ENCODE measurements at places on chromosomes 5 and 9.

- peak; percentile 5 for DNase-seq
Observed at GRCh38 chr9:123929177-123929869, 603 bp downstream of the DENND1A start.

DNA sequence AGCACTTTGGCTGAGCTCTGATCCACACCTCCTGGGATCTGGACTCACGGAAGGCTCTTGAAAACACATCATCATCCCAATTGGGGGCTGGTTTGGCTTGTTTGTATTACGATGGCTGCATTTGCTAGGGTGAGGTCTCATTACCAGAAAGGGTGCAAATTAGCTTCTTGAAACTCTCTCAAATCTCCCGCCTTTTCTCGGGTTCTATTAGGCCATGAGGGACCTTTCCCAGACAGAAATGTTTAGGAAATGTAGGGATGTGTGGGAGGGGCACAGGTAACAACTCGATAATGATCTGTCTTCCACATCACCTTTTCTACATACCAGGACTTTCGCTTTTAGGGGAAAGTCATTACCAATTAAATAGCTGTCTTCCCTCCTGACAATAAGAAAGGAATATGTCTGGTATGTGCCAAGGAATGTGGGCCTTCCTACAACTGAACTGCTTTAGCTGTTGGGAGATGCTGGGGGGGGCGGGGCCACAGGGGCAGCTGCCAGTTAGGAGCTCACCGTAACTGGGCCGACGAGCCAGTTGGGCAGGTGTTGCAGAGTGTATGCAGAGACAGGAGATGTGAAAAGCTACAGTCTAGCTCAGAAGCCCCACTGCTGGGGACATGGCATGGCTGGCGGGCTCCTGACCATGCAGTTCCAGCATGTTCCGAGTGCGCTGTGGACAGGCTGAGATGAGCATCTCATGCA lies 71.2 kb downstream of the AK8 start:
- DNase-seq = no peak

DNA sequence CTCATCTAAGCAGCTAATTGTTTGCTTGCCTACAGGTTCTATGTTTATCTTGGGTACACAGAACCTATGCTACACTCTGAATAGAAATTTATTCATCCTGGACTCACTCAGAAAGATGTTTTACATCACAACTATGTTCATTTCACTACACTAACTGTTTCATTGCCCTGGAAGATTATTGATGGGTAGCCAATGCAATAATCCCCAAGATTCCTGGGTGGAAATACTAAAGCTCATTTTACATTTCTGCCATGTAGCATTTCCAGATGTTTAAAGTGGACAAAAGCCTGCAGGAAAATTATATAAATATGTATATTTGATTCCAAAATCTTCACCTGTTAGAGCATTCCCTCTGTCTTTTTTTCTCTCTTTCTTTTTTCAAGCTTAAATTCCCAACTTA lies 51.9 kb upstream of the IL7R start:
- DNase-seq = no peak

GRCh38 chr9:114275246-114276004 lies 47.5 kb upstream of the ORM1 start:
- DNase-seq = no peak

DNA sequence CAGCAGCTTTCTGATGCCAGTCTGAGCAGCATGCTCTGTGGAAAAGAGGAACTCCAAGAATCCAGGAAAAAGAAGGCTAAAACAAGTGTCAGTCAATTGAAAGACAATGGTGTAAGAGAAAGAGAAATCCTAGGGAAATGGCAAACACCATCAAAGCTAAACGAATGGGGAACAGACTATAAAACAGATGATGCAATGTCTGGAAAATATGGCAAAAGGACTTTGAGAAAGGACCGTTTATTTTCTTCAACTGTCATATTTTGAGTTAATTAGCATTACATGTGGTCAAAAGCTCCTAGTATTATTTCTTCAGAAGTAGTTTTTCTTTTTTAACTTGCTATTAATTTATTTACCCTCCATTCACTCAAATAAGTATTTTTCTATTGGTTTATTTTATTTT lies 465.2 kb downstream of the LRRC70 start:
- no peak for DNase-seq

DNA sequence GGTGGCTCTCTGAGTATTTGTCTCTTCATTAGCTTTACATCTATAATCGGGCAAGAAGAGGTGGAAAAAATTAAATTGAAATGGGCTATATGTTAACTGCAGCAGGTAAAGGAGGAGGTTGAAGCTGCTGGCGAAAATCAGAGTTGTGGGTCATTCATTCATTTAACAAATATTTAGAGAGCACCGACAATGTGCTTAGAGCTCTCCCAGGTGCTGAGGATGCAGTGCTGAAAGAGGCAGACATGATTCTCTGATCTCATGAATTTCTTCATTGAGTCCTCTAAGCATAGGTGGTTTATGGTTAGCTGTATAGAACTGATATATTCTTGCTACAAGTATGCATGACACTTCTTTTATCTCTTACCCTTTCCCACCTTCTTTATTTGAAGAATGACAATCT lies 243.4 kb downstream of the RFX3 start:
- no peak for DNase-seq

GRCh38 chr9:112176524-112176923 lies 1.4 kb upstream of the SUSD1 start:
- peak; percentile 12 for DNase-seq

GRCh38 chr9:113215132-113215531 lies 5.9 kb downstream of the FKBP15 start:
- no peak for DNase-seq

- no peak for DNase-seq
Observed at GRCh38 chr5:139378941-139379361, 4.1 kb downstream of the SLC23A1 start.

- DNase-seq = no peak
Observed at GRCh38 chr5:56534102-56534829, 281.1 kb upstream of the MAP3K1 start.

GRCh38 chr9:137007816-137008270 lies 11.5 kb upstream of the CLIC3 start:
- DNase-seq = no peak

DNA sequence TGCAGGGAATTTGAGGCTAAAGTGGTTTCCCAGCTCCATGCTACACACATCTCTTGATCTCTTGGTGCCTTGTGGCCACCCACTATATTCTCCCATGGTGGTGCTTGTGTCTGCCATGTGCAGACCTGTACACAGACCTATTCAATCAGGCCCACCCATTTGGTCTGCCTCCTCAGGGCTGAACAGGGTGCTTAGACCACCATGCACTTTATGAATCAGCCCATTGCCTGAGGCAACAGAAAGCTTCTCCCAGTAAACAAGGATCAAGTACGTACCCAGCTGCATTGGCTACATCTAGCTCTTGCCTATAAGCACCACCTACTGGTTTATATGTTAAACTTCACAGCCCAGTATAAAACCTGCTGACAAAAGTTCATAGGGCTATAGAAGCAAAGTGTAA lies 664.3 kb upstream of the EDIL3 start:
- no peak for DNase-seq

DNA sequence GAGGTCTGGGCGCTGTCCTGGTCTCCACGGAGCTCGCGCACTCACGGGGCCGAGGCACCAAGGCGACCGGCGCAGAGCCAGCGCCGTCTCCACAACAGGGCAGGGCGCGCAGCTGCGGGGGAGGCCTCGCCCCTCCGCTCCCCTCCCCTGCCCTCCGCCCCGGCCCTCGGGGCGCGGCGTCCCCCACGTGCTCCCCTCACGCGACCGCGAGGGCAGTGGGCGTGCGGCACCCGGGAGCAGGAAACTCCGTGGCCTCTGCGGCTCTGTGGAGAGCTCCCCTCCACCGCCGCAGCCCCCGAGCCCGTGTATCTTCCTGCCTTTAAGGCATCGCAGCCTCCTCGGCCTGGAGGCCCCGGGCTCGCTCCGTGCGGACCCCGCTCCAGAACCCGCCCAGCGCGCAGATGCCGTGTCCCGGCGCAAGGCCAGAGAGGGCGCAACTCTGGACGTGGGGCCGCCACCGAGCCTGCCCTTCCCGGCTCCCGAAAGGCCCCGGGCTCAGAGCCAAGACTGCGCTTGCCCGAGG lies 708 bp upstream of the TUBB4B start:
- peak; percentile 67 for DNase-seq

GRCh38 chr9:116361547-116361946 lies 208.0 kb downstream of the PAPPA start:
- no peak for DNase-seq

GRCh38 chr9:31470051-31470450 lies 914.4 kb upstream of the ACO1 start:
- DNase-seq = no peak

DNA sequence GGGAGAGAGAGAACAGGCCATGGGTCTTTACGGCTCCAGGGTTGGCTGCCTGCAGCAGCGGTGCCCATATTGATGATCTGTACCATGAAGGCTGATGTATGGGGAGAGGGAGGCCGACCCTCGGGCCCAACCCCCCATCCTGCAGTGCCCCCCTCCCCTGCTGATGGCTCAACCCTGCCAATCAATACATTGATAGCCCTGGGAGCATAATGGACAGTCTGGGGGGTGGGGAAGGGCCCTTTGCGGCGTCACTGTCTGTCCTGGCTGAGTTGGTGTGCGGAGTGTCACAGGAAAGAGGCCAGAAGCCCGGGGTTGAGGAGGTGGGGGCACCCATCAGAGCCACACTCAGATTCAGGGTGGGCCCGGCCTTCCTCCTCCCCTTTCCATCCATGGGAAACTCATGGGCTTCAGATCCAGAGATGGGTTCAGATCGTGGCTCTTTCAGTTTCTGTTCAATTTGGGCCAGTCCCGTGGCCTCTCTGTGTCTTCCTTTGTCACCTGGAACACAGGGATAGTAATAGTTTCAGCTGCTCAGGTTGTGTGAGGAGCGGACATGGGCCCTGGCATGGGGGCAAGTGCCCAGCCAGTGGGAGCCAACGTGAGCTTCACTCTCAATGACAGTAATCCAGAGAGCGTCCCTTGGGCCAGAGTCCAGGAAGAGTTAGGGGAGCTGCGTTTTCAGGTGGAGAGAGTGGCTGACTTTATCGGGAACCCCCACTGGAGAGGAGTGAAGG lies 9.5 kb downstream of the FGF18 start:
- DNase-seq = no peak

GRCh38 chr5:75729321-75729720 lies 12.1 kb upstream of the POC5 start:
- no peak for DNase-seq

- no peak for DNase-seq
Observed at GRCh38 chr5:81212211-81212751, 20.8 kb upstream of the CKMT2 start.

- DNase-seq = no peak
Observed at GRCh38 chr5:152529440-152529839, 124.4 kb upstream of the NMUR2 start.

DNA sequence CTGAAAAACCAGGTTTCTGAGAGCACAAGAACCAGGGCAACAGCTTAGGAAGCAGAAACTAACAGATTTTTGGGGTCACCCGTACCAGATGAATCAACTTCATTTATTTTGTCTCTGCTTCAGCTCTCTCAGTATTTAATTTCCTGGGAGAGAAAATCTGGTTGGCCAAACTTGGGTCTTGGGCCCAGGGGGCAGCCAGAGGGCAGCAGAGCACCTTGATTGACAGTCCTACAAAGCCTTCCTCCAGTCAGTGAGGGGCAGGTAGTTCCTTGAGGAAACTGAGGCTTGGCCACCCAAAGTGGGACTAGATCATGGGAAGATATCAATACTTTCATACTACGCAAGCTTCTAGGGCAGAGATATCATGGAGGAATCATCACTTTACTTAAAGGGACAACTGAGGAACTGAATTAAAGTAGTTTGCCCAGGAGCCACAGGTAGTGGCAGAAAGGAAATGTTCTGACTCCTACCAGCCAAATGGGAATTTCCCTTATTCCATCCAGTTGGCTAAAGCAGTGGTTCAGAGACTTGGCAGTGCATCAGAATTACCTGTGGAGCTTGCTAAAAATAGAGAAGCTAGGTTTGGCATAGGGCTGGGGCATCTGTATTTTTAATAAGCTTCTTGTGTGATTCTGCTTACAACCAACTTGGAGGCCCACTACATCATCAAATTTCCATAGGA lies 21.5 kb upstream of the ARHGAP26 start:
- DNase-seq = peak; percentile 55

- DNase-seq = no peak
Observed at GRCh38 chr9:16221366-16221765, 649.1 kb downstream of the BNC2 start.

- no peak for DNase-seq
Observed at GRCh38 chr5:79834754-79835714, 145.4 kb downstream of the CMYA5 start.

DNA sequence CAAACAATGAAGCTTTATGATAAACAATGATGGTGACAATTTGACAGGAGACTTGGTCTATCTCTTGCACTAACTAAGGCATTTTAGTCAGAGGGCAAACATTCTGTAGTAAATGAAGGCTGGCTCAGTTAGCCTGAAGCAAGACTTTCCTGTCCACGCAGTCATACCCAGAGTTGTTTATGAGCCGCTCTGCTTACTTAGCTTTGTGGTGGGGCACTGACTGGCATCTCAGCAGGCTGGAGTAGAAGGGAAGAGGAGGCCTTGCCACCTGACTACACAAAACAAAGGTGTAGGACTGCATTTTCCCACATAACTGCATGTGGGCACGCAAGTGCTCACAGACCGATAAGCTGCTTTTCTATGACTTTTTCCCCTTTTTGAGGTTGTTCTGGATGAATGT lies 133.7 kb upstream of the EPB41L4A start:
- DNase-seq = no peak

DNA sequence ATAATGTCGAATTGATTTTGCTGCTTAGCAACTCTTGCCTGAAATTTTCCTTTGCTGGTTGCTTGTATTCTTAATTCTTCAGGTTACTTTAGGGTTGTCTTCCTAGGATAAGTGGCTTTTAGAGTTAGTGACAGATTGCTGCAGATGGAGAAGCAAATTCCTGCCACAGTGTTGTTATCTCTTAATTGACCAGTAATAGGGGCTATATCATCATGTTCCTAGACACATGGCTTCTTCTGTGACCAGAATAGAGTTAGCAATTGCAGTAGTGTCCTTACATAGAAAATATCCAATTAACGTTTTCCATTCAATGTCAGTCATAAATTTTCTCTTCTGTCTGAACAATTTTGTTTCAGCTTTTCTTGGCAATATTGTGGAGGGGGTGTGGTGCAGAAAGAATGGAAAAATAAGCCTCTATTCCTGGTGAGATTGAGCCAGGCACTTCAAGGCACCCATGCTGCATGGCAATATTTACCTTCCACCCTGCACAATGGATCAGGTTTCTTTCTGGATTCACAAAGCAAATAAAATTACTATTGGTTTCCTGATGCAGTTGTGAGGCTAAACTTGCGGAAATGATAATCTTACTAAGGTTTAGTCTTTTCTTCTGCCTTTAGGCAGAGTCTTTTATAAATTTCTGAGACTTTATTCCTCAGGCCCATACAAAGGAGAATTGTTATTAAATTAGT lies 1481.5 kb downstream of the EFNA5 start:
- DNase-seq = no peak

DNA sequence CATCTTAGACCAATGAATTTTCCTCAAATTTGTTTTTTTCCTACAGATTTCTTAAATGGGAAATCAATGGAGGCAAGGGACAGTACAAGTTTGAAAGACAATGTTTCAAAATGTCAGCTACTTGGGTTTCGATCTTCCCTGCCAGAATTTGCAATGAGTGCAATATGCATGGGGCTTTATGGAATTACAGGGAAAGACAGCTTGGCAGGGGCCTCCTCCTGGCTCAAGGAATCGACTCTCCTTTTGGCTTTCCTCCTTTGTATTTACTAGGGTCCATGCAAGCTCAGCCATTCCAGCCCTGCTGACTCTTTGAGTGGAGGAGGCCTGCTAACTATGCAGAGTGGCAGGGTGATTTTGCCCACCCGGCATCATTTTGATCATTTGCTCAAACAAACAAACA lies 63.2 kb downstream of the MED27 start:
- DNase-seq = no peak

- DNase-seq = no peak
Observed at GRCh38 chr9:127531676-127532075, 80.4 kb downstream of the LRSAM1 start.
